ENCODE measurements at places on chromosomes 5 and 9.
A peak's percentile ranks its signal among the peaks of the same experiment; 100 is the strongest.

- DNase-seq: peak; percentile 22
Measured at GRCh38 chr9:14317667-14318320, 3.9 kb upstream of the NFIB start.

DNA sequence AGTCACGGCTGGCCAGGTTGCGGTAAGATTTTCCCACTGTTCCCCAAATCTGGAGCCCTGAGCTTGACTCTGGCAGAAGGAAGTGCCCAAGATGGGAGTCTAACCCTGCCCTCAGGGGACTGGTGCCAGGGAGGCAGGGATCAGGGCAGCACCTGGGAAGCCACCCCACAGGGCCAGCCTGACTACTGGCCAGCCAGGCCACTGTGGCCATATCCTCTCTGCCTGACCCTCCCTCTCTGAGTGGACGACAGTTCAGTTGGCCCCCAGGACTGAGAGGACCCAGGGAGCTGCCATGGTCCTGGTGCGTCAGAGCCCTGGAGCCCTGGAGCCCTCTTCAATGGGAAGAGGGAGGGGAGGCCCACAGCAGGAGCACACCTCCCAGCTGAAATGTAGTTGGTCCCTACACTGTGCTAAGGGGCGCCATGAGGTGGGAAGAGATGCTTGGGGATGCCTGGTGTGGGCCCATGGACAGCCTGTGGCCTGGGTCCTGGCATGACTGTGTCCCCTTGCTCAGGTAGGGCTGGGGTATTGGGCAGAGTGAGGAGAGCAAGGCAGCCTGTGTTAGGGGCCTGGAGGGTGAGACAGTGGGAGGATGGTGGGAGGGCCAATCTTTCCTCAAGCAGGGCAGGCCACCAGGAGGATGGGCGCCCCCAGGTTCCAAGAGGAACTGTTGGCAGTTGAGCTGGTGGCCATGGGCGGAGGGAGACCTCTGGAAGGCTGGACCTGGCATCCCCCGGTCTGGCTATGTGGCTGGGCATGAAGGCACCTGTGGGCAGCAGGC lies 81.1 kb downstream of the PHF2 start:
- DNase-seq: no peak

GRCh38 chr9:115770521-115770920 lies 383.1 kb upstream of the PAPPA start:
- DNase-seq: no peak

DNA sequence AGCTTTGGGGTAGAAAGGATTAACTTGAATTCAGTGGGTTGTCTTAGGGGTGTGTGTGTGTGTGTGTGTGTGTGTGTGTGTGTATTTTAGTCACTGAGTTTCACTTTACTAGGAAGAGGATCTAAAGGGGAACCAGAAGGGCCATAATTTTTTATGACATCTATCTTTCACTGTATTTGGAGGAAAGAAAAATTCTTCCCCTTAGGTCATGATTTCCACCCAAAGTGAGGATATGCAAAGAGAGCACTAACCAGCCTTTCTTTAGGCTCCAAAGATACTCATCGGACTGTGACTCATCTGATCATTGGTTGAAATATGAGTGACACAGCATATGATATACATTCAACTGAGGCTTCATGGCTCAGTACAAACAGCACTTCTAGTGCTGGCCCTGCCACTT lies 75.2 kb upstream of the RASGRF2 start:
- DNase-seq: no peak

DNA sequence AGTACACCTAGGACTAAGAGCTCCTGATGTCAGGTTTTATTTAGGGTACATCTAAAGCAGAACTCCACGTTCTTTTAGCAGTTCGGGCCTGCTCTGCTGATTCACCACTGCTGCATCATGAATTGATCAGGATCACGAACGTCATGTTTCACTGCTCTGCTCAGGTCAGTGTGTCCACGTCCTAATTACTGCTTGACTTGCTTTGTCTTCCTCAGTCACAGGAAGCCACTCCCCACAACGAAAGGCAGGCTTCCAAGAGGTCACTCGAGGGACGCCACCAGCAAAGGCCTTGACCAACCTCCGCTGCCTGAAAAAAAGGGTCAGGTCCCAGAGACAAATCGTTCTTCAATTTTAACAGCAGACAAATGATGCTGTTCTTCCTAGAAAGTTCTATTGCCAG lies 40.3 kb downstream of the CTNND2 start:
- DNase-seq: no peak

DNA sequence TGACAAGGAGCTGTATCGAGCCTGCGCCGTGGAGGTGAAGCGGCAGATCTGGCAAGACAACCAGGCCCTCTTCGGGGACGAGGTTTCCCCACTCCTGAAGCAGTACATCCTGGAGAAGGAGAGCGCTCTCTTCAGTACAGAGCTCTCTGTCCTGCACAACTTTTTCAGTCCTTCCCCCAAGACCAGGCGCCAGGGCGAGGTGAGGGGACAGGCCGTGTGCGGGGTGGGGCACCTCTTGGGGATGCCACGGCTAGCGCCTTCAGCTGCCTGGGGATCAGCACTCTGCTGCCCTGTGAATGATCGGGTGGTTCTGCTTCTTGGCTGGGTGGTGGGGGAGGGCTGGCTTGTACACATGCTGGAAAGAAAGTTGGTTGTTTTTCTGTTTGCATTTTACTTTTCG lies 1.7 kb downstream of the NELFB start:
- no peak for DNase-seq

DNA sequence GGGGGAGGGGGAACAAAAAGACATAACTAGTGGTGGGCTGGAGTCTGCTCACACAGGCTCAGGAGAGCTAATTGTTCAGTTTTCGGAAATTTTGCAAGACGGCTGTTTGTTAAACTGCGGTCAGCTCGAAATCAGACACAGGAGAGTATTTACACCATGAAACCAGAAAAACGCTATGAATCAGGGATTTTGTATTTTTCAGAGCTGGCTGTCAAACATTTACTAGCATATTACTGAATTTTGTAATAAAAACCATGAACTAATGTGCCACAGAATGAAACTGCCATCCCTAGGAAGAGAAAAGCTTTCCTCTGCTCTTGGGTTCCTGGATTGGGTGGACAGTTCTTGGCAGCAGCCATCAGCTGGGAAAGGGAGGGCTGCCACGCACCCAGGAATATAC lies 45.3 kb downstream of the TRPM3 start:
- DNase-seq: no peak

- no peak for DNase-seq
Measured at GRCh38 chr5:179413711-179414458, 68.6 kb upstream of the ADAMTS2 start.

GRCh38 chr9:72826996-72827949 lies 125.6 kb downstream of the ALDH1A1 start:
- peak; percentile 73 for DNase-seq

GRCh38 chr5:111933086-111933485 lies 176.1 kb upstream of the NREP start:
- no peak for DNase-seq

GRCh38 chr5:137209232-137209809 lies 289.8 kb downstream of the SPOCK1 start:
- DNase-seq: no peak

DNA sequence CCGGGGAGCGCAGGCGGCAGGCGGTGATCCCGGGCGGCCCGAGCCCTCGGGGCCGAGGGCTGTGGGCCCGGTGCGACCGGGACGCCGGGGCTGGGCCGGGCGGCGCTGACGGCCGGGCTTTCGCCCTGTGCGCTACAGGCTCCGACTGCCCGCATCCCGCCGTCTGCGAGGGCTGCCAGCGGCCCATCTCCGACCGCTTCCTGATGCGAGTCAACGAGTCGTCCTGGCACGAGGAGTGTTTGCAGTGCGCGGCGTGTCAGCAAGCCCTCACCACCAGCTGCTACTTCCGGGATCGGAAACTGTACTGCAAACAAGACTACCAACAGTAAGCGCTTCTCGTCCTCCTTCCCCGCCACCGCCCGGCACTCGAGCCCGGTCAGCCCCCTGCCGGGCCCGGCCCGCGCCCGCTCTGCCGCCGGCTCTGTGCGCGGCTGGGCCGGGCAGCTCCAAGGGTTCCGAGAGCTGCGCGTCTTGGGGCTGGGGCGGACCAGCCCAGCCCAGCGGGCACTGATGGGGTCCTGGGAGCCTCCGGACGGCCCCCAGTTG lies 1.6 kb downstream of the LMX1B start:
- peak; percentile 70 for DNase-seq

- DNase-seq: peak; percentile 33
Measured at GRCh38 chr9:137593176-137593575, 2.9 kb upstream of the ZMYND19 start.

- no peak for DNase-seq
Measured at GRCh38 chr5:39521098-39521860, 96.5 kb upstream of the DAB2 start.

DNA sequence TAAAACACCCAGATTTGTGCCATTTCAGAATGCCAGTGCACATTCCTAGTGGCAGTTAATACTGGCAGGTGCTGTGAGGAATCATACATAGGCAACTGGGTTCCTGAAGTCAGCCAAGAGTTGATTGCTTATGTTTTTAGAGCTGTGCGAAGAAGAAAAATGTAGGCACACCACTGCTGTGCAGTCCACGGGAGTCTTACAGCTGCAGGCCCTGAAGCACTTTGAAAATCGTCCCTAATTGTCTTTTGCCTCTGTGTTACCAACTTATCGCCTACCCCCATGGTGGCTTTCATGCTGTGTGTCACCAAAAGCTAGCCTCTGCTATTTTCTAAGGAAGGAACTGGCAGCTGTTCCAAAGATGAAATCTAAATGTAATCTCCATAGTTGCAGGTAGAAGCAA lies 263.9 kb downstream of the ARRDC3 start:
- no peak for DNase-seq

DNA sequence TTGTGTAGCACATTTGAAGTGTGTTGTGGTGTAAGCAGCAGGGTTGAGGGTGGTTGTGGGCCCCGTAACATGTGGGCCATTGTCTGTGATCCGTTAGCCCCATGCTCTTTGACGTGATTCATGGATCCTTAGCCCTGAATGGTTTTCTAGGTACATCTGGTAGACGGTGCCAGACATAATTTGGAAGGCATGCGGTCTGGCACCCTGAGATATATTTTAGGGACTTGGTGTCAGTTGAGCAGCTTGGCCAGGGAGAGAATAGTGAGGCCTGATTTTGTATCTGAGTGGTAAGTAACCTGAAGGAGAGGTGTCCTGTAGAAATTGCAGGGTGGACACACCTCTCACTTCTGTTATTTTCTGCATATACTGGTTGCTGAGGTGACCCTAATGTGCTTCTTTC lies 10.9 kb downstream of the SH3GL2 start:
- DNase-seq: no peak

DNA sequence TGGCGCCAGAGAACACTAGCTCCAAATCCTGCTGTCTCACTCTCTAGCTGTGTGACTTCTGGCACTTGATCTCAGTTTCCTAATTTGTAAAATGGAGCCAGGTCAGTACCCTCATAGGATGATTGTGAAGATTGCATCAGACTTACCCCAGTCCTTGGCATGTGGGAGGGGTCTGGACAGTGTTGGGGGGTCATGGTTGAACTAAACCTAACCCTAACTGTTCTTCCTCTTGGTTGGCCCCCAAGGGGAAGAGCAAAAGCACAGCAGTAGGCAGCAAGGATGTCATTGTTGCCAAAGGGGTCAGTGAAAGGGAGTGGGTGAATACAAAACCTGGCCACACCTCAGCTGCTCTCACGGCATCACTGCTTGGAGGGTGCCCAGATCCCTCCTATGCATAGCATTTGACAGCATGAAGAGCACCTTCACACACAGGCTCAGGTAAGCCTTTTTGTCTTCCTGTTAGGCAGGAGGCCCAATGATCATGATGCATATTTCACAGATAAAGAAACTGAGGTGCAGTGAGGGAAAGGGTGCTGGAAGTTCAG lies 15.7 kb upstream of the CXCL14 start:
- no peak for DNase-seq

- DNase-seq: no peak
Measured at GRCh38 chr9:81477669-81478068, 211.7 kb downstream of the TLE1 start.

DNA sequence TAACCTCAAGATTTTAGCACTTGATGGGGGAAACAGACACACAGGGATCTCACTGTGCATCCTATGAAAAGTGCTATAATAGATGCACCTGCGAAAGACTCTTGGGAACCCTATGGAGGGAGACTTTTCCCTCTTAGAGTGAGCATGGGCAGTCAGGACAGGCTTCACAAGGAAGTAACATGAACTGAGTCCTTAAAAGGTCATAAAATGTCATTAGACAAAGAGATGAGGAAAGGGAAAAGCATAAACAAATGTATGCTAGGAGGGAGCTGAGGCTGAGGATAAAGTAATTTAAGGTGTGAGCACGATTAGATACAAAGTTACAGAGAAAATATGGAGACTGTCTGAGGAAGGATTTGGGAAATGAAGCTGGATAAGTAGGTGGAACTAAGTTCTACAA lies 60.6 kb upstream of the MIER3 start:
- no peak for DNase-seq

- no peak for DNase-seq
Measured at GRCh38 chr9:119974026-119974425, 604.8 kb upstream of the BRINP1 start.

- DNase-seq: no peak
Measured at GRCh38 chr5:130692770-130693169, 472.3 kb downstream of the HINT1 start.

DNA sequence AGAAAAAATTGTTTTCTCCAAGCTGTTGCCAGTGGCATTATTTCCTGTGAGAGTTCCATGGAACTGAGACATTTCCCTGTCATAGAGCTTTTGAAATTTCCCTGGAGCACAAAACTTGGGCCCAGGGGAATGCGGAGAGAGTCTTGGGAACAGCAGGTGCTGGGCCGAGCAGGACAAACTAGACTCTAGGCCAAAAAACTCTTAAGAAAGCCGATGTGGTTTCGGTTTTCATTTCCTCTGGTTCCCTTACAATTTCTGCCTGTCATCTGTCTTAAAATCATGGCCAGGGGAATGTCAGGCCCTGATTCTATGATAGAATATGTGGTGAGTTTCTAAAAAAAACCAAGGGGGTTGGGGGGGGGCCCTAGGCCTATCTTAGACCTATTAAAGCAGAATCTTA lies 4.6 kb downstream of the SLC35A4 start:
- no peak for DNase-seq

DNA sequence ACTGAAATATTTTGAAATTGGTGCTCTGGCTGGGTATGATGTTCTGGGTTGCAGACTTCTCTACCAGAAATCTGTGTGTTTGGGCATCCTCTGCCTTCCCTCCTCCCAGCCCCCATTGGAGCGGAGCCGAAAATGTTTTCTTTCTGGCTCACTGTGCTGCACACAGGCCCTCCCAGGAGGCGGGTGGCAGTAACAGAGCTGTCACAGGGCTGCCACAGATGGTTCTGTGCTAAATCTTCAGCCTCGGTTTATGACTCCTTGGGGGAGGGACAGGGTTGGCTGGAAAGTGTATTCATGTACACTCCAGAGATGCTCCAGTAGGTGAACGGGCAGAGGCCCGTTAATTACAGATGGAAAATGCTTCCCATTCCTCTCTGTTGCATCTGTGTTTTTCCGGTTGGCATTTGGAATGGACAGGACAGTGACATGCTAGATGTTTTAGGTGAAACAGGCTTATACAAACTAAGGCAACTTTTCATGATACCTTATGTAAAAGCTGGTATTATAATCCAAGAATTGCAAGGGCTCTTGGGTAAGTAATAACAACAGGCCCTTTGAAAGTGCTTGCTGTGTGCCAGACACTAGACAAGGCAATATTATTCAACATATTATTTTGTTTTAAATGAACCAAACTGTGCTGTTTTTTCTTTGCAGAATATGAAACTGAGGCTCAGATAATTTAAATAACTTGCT lies 180.2 kb downstream of the ADCY2 start:
- DNase-seq: peak; percentile 81
